ENCODE measurements at places on chromosomes 5 and 9.
A peak's percentile ranks its signal among the peaks of the same experiment; 100 is the strongest.

DNA sequence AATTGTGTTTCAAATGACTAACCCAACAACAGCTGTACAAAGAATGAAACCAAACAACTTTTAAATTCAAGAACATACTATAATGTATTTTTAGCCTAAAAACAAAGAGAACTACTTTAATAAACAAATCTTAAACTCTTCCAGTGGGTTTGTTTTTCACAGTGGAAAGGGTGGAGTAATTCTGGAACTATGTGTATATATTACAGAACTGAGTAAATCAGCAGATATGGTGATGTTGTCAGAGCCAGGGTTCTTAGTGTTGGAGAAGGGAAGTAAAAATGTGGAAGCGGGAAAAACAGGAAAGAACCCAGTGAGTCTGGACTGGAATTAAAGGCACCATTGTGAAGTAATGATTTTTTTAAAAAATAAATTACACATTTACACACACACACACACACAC, 144.9 kb downstream of the CDK5RAP2 start:
- no peak for DNase-seq

DNA sequence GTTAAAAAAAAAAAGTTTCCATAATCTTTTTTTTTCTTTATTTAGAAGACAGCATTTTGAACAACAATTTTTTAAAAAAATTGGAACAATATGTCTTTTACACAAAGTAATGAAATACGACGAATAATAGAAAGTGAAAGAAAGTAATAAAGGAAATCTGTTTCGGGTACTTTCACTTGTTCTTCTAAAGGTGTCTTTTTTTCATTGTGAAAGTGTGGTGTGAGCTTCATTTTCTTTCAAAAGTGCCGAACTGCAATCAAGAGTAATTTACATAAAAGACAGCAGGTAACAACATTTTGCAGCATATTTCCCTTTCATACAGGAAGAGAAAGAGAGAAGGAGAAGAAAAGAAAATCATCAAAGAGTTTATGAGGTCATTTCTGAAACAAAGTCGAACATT, 159.7 kb upstream of the CDH12 start:
- DNase-seq, result no peak

GRCh38 chr5:14685757-14686156, 21.2 kb downstream of the OTULIN start:
- DNase-seq, result peak; percentile 42

DNA sequence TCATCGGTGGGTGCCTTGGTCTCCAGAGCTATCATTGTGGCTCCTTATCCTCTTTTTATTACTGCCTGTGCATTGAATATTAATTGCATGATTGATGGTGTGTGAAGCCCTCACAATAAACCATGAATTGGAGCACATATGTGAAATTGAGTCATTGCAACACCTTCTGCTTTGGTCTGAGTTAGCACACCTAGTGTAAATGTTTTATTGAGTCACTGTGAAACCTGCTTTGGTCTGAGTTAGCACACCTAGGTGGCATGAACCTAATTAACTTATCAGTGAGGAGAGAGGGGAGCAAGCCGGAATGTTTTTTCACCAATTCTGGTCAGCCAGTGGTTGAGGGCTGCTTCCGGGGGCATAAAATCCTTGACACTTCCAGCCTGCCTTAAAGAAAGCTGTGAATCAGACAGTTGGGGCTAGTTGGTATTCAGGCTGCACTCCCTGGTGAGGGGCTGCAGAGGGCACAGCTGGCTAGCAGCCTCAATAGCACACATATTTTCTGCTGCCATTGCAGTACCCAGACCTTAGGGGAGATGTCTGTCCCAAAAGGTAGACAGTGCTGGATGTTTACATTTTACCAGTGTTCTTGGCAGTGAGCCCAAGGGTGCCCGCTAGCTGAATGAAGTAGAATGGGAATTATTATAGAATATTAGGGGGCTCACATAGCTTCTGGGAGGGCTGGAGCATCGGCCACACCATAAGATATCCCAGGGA, 76.5 kb upstream of the GOLM1 start:
- DNase-seq, result no peak

DNA sequence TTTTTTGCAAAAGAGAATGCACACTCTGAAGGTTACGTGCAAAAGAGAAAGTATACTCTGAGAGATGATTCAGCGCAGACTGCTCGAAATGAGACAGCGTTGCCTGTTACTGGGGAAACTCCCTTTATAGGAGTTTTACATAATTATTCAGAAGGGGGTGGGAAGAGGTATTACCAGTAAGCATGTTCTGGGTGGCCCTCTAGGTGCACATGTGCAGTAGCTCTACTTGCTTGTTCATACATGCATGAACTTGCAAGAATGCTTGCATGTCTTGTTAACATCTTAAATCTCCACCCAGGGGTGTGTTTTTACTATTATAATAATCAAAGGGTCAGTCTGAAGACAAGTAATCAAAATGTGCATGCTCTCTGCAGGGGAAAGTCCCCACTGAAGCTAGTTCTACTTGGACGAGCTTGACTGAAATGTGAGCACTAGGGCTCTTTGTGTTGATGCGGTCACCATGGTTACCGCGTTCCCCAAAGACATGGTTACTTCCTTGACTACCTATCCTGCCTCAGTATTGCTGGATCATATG, 75.5 kb downstream of the SGCD start:
- peak; percentile 46 for DNase-seq

DNA sequence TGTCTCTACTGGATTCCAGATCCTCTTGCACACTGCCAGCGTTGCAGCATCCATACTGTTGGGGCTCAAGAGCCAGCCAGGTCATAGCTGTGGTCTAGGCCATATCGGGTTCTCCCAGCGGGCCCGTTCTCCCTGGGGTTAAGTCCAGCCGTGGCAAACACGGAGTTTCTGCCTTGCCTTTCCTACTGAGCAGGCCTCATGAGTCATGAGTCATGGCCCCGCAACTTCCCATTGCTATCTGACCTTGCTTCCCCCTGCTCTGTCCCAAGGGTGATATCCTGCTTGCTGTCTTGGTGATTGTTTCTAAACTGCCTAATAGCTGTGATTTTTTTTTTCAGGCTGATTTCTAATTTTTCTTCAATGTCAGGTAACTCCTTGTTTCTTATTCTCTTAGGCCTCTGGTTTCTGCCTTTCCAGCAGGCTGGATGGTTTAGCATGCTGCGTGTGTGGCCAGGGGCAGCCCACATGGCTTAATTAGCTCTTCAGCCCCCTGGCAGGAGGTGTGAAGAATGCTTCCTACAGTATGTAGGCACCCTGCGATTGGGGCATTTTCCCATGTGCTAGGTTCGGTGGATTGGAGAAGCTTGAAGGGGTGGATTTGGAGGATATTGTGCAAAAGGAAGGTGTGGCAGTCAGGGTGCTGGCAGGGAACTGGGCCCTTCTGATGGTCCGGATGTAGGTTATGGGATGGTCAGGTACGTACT, 18.7 kb downstream of the DAPK1 start:
- no peak for DNase-seq

- DNase-seq, result no peak
Measured at GRCh38 chr5:67315082-67315989, 118.7 kb upstream of the CD180 start.

DNA sequence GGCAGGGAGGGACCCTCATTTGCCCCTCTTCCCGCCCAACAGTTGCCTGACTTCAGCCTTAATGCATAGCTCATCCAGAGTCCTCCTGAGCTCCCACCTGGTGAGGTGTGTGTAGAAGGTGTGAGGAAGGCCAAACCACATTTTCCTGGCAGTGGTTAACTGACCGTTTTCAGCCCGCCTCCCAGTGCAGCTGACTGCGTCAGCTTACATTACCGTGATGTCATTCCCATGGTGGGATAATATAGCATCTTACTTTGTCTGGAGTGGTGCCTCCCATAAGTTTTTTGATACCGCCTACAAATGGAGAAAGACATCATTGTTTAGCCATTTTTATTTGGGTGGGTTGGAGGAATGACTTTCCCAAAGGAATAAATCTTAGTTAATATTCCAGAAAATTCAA, 151.9 kb downstream of the C9orf152 start:
- DNase-seq, result no peak

DNA sequence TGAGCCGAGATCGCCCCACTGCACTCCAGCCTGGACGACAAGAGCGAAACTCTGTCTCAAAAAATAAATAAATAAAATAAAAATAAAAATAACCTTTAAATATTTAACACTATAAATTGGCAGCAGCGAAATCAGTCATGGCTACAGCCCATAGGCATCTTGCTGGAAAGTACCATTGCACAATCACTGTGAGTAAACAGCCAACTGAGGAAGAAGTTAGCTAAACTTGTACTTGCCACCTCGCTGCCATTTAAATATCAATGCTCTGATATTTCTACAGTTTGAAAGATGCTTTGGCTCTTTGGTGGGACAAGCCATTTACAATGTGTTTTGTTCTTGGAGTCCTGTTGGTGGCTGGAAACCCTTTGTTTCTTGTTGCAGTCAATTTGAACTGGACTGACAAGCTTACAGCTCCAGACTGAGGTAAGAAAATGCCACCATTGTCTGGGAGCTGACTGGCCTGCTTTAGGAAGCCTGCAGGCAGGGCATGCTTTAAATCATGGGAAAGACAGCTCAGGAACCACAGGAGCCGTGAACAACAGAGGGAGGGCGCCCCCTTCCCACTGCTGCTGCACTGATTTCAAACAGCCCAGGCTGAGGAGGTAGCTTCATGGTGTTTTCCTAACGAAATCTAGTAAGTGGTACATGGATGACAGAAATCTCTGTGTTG, 322.8 kb upstream of the RFX3 start:
- DNase-seq, result no peak

DNA sequence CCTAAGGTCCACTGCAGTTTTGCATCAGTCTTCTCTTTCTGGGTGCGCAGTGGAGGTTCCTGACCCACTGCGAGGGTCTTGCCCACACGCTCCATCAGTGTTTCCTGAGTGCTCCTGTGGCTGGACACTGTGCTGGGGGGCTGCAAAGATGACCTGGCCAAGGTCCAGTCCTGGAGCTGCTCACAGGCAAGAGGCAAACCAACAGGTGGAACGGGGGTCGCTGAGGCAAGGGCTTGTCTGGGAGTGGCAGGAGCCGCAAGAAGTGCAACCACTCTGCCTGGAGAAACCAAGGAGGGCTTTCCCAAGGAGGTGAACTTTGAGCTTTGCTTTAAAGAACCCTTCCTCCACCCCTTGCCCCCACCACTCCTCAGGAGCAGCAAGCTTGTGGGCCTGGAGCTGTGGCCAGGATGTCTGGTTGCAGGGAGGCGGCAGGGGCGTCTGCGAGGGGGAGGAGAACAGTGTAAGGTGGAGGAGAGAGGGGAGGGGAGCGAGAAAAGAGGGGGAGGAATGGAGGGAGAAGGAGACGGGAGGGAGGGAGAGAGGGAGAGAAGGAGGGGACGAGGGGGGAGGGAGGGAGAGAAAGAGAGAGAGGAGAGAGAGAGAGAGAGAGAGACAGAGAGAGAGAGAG, 444 bp upstream of the CPLX2 start:
- no peak for DNase-seq

GRCh38 chr9:109440797-109441287, 57.3 kb downstream of the PTPN3 start:
- DNase-seq, result peak; percentile 46

GRCh38 chr5:141392429-141393198, at the start of gene PCDHGA8:
Gene PCDHGA8, plus strand, starts transcription at chr5:141392633. Its CDS starts 181 bp downstream, at chr5:141392814.
- no peak for DNase-seq

DNA sequence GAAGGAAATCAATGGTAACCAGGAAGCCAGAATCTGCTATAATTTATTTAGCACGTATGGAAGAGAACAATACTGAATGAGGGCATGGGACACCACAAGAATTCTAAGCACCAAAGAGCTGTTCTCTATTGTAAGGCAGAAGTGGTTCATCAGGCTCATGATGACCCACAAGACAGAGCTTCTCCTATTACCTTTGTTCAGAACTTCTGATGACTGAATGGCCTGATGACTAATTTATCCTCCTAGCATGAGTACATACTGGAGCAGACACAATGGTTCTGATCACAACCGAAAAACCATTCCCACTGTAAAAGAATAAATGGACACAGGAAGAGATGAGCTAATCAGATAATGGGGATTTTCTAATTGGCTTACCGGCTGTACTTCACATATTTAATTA, 329.8 kb upstream of the PDE4D start:
- DNase-seq, result no peak

DNA sequence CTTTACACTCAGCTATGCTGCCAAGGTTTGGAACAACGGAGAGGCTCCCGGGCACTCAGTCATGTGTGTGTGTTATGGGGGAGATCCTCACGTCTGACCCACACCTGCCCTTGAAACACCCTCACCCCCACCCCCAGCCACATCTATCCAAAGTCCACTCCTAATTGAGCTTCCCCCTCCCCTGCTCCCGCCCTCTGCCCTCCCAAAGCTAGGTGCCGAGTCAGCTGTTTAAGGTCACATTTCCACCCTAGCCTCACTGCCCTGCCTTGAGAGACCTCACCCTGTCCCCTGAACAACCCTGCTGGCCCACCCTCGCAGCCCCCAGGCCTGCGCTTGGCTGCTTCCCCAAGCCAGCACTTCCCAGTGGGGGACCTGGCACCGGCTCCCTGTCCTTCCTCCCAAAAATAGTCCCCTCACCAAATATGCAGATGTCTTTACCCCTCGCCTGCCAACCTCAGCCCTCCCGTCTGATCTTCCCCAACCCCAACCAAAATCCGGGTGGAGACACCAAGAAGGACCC, 36.0 kb downstream of the GLDC start:
- no peak for DNase-seq

DNA sequence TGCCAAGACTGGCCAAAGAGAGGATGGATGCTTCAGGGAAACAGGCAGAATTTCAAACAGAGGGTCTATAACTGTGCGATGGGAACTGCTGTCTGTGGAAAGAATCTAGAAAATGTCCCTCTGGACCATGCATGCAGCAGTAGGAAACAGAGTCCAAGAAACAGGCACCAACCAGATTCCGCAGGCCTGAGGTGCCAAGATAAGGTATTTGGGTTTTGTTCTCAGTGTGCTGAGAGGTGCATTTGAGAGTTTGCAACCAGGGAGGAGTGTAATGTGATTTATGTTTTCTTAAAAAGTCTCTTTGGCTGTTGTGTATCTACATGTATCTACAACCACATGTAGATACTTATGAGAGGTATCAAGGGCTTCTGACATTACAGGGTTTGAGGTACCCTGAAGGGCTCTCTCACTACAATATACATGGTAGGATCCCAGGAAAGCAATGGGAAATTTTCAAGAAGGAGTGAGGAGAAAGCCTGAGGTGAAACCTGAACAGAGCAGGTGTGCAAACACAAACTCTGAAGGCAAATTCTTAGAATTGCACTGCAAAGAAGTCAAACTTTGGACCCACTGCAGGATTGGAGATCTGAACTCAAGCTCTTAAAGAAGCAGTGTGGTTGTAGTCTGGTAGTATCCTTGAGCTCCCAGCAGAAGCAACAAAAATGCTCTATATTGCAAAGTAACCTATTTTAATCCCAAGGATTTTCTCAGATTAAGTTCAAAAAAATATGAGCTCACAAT, 182.8 kb upstream of the NFIL3 start:
- DNase-seq, result no peak

Data from stimulated activated CD4-positive, alpha-beta T cell treated with anti-CD3 and anti-CD28 coated beads, Interleukin-2, amount 100 ng/mL, for 24 hours (primary cell).